ENCODE measurements at places on chromosomes 5 and 9.

GRCh38 chr5:11323761-11324160 lies 562.7 kb upstream of the DAP start:
- DNase-seq = no peak

- DNase-seq = no peak
These were observed 60.8 kb downstream of the FOXD1 start for GRCh38 chr5:73387601-73388305.

DNA sequence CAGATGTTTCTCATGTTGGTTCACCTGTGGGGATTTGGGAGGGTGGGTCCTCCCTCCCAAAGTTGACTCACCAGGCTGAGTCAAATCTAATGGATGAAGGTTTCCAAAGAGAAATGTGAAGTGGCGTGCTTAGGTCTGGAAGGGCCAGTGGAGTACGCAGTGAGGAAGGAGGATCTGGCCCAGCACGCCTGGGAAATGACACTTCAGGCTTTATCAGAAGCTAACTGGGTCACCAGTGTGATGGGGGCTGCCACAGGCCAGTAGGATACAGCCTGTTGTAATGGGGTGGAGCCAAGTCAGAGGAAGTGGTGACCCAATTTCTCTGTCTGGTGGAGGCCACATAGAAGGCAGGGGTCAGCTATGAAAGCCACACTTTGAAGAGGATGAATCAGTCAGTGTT lies 18.0 kb downstream of the POLR1E start:
- peak; percentile 4 for DNase-seq

GRCh38 chr5:122264610-122265009 lies 47.4 kb upstream of the SNCAIP start:
- DNase-seq = peak; percentile 12

DNA sequence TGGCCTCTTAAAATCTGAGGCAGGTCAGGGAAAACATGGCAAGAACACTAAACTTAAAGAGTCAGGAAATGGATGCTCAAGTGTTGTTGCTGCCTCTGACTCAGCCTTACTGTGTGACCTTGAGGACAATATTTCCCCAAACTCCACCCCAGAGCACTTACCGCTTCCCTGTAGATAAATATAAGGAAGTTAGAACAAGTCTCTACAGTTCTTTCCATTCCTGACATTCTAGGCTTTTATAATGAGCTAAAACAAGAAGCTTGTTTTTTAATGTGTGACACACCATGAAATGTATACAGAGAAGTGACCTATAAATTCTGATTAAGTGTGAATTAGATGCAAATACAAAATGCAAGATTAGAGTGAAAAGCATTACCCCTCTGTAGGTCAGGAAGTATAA lies 129.3 kb downstream of the GRIA1 start:
- no peak for DNase-seq

- DNase-seq = no peak
These were observed 82.3 kb downstream of the SPTLC1 start for GRCh38 chr9:92032891-92033290.

DNA sequence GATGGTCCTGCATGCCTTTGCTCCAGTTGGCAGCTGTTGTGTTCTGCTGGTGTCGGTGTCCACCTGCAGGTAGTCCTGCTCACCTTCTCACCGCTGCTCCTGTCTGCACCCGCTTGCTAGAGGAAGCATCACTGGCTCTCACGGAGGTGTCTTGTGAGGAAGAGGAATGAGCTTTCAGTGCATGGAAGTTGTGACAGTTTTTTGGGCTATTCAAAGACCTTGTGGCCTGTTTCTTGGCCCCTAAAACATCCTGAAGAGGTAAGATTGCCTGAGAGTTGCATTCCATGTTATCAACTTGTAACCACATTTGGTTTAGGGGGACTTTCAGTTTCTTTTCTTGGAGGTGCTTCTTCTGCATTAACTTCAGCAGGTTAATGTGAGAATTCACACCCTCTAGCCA lies 85.6 kb downstream of the MACROH2A1 start:
- no peak for DNase-seq

GRCh38 chr5:38414348-38414747 lies 142.1 kb downstream of the LIFR start:
- DNase-seq = no peak

DNA sequence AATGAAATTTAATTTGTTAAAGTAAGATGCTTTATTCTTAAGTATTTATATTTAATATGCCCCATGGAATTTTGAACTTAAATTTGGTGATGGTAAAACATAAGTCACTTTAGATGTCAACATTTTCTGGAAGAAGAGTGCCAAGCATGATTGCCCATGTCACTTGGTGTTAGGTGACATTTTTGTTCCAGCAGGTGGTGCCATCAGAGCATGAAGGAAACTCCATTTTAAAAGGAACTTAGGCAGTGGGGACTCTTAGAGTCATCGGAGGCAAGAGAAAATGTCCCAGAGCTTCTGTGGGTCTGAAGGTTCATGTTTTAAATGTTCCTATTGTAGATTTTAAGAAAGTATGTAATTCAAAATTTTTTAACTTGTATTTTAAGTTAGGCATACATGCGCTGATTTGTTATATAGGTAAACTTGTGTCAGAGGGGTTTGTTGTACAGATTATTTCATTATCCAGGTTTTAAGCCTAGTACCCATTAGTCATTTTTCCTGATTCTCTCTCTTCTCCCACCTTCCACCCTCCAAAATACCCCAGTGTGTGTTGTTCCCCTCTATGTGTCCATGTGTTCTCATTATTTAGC lies 789.3 kb downstream of the SEMA5A start:
- peak; percentile 73 for DNase-seq

DNA sequence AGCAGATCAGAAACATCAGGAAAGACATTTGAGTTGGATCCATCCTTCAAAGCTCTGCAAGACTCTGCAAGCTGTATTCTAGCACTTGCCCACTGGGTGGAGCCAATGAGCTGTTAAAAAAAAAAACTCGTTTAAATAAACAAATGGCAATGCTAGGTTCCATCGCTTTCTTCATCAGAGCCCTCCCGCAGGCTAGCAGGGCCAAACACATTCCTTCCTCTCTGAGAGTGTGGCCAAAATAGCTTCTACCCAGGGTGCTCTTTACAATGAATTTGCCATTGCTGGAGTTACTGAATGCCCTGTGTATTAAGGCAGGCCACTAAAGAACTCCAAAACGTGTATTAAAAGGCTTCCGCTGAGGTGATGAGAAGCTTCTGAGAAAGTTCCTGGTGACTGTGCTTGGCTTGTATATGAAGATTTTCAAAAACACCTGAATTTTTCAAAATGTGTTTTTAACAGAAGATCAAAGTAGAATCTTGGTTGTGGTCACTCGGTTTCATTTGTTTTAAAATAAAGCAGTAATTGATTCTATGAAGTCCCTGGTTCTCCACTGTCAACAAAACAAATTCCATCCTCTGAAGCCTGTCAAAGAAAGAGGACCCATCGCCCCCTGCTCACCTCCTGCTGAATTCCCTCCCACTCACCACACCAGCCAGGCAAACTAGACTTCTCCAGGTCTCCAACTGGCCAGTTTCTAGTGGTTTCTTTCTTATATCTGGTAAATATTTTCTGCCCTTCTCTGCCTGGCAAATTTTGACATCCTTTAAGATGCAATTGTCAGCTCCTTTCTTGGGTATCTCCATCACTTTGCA lies 36.5 kb upstream of the EQTN start:
- DNase-seq = peak; percentile 96

DNA sequence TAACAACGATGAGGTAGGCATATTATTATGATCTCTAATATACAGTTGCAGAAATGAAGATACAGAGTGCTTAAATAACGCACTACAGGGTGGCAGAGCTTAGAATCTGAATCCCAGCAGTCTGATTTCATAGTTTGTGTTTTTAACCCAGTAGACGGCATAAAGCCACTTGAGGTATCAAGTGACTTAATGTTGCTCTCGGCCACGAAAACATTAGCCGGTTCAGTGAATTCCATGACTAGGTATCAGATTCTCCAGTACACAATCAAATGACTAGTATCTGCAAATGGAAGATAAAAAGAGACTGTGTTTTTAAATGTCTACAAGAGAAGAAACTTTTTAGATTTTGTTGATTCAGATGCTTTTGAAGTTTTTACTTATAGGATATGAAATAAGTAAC lies 24.8 kb downstream of the SMC2 start:
- no peak for DNase-seq

- DNase-seq = no peak
These were observed 18.7 kb downstream of the SLC46A2 start for GRCh38 chr9:112872019-112872418.

All from mesendoderm (in vitro differentiated cells).